ENCODE measurements at places on chromosomes 5 and 9. TPM values are rescaled to one million over a fixed set of nuclear protein-coding genes. Genes with fewer than 3 reads are reported as not detected.

Gene SPINK7
- total RNA-seq: not detected

Gene CARTPT
- total RNA-seq: not detected

Gene GOLPH3
- 65.9 TPM for total RNA-seq

Gene ANKHD1
- 80.0 TPM for total RNA-seq

Gene CCL27
- total RNA-seq: not detected

Gene FRMPD1
- not detected for total RNA-seq

Gene LCN10
- total RNA-seq: not detected

Gene MED10
- total RNA-seq: 11.6 TPM

Gene ARID3C
- 0.51 TPM for total RNA-seq

Gene IRX1
- not detected for total RNA-seq

Gene PRRT1B
- not detected for total RNA-seq

Gene MTX3
- total RNA-seq: 7.0 TPM

Gene GADD45G
- total RNA-seq: not detected

Gene TRMT10B
- 2.0 TPM for total RNA-seq

Gene CTNND2
- total RNA-seq: not detected

Gene WNT8A
- not detected for total RNA-seq

Data from dermis blood vessel endothelial cell (primary cell).